ENCODE measurements at places on chromosomes 5 and 9.

DNA sequence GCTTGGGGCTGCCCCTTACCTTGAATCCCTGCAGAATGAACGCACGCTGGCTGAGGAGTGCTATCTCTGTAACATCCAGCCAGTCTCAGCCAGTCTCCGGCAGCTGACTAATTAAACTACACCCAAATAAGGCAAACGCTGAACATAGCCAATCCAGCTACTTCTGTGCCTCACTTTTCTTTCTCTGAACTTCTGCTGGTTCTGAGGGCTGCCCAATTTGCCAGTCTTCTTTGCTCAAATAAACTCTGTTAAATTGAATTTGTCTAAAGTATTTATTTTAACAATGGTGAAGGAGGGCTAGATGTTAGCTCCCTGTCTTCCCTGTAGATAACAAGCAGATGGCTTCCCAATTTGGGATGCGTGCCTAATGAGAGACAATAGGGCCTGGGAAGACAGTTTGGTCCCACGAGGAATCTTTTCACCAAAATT is 154.0 kb upstream of the NFIL3 start:
- no peak for DNase-seq

- DNase-seq: no peak
Measured at GRCh38 chr5:113035096-113035495, 58.5 kb downstream of the DCP2 start.

- DNase-seq: no peak
Measured at GRCh38 chr9:96859461-96860198, 5.3 kb upstream of the ZNF782 start.

DNA sequence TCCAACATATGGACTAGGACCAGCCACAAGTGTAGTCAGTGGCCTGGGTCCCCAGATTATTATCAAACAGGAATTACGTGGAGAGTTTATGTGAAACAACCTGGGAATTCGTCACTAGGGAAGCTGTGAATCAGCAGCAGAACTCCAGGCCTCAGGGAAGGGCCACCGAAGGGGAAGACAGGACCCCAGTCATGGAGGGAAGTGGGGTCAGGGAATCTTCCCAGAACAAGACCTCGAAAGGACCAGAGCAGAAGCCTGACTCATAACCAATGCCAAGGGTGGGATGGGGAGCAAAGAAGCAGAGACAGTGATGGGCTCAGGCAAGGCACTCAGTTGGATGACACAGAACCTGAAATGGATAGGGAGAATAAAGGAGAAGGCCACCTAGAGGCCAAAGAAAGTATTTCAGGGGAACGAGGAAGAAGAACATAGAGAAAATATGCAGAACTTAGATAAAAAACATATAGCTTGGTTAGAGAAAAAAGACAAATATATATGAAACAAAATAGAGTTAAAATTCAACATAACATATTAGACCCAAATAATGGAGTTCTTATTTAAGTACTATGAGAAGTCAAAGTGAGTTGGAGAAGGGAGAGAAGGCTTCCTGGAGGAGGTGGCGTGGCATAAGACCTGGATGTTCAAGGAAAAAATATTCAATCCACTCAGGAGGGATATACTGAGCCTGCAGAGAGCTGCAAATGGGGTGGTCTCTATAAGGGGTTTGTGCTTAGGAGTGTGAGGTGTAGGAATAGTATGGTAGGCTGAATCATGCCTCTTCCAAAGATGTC is 66.7 kb upstream of the CAST start:
- DNase-seq: no peak

GRCh38 chr9:135326141-135326540 is 153.4 kb upstream of the PPP1R26 start:
- no peak for DNase-seq

GRCh38 chr5:176731506-176732160 is 78.7 kb upstream of the UNC5A start:
- no peak for DNase-seq

DNA sequence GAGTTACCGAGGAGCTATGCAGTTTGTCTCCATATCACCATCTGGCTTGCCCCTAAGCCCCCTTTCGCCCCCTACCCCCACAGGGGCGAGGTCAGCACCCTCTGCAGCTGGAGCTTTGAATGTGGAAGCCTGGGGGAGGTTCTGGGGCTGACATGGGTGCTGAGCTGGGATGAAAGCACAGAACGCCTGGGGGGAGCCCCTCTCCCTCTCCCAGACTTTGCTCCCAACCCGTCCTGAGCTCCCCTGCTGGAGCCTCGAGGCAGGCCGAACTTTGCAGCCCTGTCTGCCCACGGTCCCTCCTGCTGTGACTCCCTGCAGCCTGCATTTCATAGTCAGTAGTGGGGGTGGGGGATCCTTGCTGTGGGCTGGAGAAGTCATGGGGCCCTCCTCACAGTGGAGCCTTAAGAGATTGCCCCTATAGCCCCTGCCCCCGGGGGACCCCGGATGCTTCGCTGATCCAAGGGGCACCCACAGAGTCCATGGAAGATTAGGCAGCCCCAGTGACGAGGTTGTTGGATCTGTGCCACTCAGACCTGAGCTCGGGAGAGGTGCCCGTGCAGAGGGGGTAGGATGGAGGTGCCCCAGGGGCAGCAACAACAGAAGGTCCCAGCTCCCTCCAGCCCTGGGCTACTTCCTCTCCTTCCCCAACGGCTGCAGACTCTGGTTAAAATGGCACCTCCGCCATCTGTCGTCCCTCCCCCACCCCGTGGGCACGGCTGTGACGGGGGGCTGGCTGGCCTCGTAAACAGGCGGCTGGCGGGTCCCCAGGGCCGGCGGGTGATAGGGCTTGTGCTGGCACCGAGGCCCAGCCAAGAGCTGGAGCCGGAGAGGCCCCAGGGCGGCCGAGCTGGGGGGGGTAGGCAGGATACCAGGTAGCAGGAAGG is 162.0 kb downstream of the C9orf50 start:
- peak; percentile 91 for DNase-seq

DNA sequence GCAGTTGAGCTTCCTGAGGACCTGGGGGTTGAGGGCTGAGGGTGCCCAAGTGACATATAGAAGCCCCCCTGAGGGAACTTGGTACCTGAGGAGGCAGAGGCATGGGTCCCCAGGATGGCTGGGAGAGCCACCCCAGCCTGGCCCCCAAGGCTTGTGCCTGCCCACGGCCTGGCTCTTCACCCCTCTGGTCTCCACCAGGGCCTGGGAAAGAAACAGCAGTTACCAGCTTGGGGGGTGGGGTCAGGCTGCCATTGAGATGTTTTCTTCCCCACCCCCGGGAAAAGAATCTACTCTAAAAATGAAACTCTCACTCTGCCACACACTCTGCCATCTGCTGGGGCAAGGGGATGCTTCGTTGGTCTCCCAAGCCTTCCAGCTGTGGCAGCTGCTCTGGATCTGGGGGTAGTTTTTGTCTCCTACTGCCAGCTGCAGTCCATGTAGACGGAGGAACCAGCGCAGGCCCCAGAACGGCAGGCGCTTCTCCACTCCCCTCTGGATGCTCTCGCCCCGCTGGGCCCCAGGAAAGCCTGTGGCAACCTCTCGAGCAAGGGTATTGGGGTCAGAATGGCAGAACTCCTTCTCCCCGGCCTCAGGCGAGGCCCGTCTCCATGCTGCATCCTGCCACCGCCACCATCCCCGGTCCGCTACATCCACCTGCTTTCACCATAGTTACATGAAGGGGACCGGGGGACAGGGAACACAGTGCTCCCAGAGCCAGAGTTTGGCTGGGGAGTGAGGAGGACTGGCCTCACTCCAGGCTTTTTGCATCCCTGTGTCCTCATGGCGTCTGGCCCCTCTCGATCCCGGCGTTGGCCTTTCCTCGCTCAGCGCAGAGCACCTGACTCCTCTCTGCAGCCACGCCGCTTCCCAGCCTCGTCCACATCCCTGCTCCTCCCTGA is 123.5 kb downstream of the DAB2IP start:
- DNase-seq: peak; percentile 37

- no peak for DNase-seq
Measured at GRCh38 chr9:110659891-110660541, 8.6 kb upstream of the MUSK start.

DNA sequence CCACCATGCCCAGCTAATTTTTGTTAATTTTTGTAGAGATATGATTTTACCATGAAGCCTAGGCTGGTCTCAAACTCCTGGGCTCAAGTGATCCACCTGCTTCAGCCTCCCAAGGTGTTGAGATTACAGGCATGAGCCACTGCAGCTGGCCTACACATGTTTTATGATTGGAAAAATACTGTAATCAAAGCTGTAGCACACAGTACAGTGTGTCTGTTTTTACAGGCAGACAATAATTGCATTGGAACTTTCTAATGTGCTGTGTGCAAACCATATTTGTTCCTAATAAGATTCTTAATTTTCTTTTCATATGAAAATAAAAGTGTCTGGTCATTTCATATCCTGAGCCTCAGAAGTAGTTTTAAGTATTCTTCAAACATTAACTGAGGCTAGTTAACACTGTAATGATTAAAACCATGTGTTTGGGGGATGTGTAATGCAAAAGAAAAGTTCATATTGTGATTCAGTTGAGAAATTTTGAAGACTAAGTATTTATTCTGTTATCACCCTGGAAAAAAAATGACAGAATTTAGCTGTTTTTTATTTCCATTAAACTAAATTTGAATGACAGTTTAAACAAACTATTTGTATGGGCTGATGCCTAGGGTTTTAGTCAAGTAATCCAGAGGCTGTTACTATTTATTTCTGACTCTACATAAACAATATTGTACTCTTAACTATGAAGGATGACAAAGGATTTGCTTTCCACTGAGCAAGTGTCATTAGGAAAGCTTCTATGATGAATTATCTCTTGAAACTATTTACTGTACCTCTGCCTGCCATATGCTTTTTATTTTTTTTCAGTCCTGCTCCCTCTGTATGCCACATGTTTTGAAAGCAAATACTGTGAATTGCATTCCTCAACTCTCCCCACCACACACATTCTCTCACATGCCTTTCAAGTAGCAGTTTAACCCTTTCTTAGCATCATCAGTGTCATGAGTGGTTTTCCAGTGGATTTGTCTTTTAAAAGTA is 111.5 kb downstream of the MTREX start:
- DNase-seq: no peak

DNA sequence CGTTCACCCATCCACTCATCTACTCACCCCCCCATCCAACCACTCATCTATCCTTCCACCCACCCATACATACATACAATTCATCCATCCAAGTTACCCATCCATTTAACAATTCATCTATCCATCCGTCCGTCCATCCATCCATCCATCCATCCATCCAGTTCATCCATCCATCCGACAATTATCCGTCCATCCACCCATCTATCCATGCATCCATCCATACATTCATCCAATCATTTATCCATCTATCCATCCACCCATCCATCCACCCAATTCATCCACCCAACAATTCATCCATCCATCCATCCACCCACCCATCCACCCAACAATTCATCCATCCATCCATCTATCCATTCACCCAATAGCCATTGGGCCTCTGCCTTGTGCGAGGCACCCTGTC is 173.2 kb upstream of the MVB12B start:
- no peak for DNase-seq

- DNase-seq: peak; percentile 7
Measured at GRCh38 chr5:93607367-93608258, 24.6 kb downstream of the NR2F1 start.

- DNase-seq: no peak
Measured at GRCh38 chr9:5879419-5880181, 11.1 kb upstream of the MLANA start.

DNA sequence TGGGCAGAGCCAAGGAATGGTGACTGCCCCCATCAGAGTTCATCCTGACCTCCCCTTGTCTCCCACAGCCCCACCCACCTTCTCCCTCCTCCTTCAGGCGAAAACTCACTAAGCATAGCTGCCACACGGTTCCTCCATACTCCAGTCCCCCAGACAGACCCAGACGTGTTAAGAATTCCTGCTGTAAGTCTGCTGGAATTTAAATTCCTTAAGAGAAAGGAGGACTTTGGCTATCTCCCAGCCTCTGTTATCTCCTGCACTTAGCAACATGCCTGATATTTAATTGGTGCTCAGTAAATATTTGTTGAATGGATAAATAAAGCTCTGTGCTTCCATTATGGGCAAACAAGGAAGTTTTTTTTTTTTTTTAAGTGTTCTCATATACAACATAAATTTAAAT is 213.7 kb downstream of the RFK start:
- no peak for DNase-seq

DNA sequence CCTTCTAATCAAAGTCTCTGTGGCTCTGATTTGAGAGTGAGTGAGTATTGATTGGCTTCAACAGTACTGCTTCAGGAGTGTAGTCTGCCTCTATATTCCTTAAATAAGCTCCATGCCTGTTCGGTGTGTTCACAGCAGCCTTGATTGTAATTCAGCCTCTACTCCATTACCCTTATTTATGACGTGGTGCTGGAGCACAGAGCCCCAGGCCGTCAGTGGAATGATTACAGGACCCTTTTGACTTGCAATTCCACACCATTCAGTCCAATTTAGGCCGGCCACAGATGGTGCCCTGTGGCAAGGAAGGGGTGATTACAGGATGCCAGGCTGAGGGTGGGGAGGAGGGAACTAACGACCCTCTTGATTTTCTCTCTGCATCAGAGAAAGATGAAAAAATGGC is 110.3 kb downstream of the ASTN2 start:
- no peak for DNase-seq

- DNase-seq: no peak
Measured at GRCh38 chr9:19989213-19989612, 200.4 kb upstream of the SLC24A2 start.

GRCh38 chr9:90552317-90552716 is 90.3 kb downstream of the DIRAS2 start:
- no peak for DNase-seq

DNA sequence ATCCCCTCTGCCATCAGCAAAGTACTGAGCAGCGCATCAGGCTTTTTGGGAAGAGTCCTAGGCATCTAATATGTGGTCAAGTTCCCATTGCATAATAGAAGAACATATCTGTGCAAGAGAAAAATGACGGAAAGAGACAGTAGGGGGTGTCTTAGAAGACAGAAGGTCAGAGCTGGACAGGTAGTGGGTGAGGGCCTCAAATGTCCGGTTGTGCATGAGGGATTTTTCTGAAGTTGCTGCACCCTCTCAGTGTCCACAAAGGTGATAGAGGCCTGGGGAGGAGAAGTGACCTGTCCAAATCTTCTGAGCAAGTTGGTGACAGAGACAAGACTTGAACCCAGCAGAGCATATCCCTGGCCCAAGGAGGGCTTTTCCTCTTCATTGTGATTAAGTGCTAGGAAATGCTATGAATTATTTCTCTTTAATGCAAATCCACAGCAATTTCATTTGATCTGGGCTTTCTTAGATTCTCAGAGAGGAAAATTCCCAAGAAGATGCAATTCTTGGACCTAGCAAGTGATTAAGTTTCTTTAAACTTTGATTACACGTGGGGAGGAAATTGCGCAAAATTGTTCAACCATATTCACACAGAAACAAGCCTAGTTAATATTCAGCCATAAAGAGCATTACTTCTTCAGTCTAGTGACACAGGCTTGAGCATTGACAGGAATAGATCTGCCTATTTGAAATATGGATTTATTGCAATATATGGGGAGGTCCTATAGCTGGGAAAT is at the start of gene OR2S2:
Gene OR2S2, minus strand, starts transcription at position 51 of the 734 bp plus-strand sequence. CDS start 56 bp downstream, outside the sequence.
- no peak for DNase-seq
